ENCODE measurements at places on chromosomes 7 and 10.

GRCh38 chr10:76946270-76946669 lies 691.3 kb downstream of the KCNMA1 start:
- no peak for DNase-seq

- peak; percentile 71 for DNase-seq
Measured at GRCh38 chr7:139972029-139972428, 90.7 kb downstream of the PARP12 start.

GRCh38 chr7:6367701-6368211 lies 80.0 kb downstream of the DAGLB start:
- no peak for DNase-seq

DNA sequence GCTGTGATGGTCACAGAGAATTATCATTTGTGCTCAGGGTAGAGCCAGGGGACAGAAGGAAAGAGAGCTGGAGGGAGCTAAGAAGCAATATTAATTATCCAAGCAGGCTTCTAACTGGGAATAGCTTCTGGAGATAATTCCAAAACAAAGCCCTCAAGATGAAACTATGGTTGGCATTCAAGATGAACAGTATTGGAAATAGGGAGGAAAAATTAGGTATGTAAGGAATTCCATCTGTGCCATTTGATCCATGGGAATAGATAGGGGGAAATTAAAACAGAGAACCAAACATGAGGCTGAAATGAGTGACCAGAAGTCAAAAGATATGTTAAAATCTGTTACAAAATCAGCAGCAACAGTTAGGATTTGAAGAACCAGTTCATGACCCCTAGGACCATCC lies 75.3 kb downstream of the NDUFB2 start:
- no peak for DNase-seq

DNA sequence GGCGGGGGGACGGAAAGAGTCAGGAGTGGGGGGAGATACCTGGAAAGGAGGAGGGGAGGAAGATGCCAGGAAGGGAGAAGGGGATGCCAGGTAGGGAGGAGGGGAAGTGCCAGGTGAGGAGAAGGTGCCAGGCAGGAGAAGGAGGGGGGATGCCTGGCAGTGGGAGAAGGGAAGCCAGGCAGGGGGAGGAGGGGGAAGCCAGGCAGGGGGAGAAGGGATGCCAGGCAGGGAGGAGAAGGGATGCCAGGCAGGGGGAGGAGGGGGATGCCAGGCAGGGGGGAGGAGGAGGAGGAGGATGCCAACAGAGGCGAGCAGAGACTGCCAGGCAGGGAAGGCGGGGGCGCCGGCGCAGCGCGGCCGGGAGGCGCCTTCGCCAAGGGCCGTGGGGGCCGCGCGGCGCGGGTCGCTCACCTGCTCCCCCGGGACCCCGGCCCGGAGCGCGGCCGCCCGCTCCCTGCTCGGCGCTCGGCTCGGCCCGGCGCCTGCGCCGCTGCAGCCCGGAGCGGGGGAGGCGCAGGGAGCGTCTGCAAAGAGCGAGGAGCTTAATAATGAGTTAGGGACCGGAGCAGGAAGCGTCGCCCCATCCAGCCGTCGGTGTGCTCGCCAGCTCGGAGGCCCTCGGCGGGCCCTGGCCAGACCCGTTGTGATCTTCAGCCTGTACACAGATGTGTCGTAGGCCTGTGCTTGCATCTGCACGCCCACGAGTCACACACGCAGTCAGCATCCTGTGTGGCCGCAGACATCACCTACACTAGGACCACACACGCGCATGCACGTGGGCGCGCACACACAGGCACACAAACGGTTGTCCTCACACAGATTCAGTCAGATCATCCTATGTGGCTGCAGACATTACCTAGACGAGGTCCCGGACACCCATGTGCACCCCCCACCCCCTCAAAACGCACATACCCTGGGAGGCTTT lies 28.4 kb upstream of the SMARCD3 start:
- peak; percentile 67 for DNase-seq

DNA sequence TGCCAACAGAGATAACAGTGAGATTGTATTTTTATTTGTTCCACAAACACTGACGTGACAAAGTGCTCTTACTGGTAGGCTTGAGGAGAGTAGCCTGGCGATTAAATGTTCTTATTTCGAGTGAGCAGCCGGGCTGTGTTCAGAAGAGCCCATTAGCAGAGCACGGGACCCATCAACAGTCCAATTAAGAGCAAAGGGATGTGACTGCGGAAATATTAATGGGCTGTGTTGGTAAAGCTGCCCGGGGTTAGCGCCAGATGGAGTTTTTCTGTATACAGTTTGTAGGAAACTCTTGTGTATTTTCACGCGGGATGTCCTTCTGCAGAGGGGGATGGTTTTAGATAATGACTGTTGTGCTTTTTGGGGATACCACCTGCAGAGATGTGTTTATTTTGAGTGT lies 104.3 kb downstream of the KIAA1217 start:
- DNase-seq, result no peak

DNA sequence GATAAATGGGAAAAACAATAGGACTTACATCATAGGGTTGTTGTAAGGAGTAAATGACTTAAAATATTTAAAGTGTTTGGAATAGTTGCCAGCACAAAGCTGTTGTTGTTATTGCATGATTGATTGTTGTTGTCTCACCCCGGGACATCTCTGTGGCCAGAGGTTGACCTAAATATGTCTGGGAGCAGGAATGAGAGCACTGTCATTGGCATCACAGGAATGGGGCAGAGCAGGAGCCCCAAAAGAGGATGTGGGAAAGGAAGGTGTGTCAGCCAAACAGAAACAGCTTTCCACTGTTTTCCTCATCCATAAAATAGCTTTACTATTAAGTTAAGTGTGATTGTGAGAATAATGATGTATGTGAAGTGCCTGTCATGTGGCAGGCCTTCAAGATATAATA lies 121.6 kb downstream of the TMEM168 start:
- no peak for DNase-seq

GRCh38 chr10:93154531-93154930 lies 80.8 kb downstream of the CYP26A1 start:
- no peak for DNase-seq

DNA sequence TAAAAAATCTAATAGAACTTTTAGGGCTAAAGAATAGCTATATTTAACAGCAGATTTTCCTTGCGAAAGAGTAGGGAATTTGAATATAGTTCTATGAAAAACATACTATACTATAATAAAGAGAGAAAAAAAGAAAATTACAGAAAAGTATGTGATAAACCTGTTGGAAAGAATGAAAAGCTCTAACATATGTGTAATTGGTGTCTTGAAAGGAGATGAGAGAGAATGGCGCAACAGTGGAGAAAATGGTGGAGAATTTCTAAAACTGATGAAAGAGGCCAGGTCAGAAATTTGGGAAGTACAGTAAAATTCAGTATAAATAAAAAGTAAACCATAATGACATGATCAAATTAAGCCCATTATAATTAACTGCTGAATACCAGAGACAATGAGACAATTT lies 20.8 kb upstream of the CACNA2D1 start:
- DNase-seq, result no peak

DNA sequence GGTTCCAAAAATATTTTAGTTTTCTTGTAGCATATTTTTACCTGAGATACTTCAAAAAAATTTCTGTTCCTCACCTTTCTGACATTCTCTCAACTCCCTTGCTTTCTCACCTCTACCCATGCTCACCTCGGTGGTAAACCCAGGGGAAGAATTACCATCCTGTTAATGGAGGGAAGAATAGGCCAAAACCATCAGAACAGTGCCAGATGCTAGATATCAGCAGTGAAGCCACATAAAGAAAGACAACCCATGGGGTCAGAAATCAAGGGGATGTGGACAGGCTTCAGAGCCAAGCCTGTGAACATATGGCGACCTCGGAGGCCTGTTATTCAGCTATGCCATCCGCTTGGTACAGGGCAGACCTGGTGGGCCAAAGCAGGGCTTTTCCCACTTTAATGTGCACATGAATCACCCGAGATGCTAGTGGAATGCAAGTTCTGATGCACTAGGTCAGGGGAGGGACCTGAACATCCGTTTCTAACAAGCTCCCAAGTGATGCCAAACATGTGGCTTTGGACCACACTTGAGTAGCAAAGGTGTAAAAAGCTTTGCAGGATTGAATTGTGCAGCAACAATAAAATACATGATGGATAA lies 125.5 kb downstream of the NPY start:
- DNase-seq, result no peak

DNA sequence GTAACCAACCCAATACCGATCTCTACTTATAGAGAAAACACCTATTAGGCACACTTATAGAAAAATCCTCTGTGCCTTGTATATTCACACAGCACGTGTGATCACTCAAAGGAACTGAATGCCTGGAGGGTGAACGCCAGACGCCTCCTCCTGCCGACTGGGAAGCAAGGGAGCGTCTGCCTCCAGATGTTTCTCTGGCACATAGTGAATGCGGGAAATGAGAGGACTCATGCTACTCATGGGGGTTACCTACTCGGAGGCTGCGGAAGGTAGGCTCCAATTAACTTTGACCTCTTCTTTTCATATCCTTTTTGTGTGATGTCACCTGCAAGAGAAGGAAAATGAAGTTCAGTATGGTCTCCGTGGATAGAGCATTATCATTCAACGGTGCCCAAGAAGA lies 203.3 kb downstream of the DIP2C start:
- DNase-seq, result peak; percentile 20

DNA sequence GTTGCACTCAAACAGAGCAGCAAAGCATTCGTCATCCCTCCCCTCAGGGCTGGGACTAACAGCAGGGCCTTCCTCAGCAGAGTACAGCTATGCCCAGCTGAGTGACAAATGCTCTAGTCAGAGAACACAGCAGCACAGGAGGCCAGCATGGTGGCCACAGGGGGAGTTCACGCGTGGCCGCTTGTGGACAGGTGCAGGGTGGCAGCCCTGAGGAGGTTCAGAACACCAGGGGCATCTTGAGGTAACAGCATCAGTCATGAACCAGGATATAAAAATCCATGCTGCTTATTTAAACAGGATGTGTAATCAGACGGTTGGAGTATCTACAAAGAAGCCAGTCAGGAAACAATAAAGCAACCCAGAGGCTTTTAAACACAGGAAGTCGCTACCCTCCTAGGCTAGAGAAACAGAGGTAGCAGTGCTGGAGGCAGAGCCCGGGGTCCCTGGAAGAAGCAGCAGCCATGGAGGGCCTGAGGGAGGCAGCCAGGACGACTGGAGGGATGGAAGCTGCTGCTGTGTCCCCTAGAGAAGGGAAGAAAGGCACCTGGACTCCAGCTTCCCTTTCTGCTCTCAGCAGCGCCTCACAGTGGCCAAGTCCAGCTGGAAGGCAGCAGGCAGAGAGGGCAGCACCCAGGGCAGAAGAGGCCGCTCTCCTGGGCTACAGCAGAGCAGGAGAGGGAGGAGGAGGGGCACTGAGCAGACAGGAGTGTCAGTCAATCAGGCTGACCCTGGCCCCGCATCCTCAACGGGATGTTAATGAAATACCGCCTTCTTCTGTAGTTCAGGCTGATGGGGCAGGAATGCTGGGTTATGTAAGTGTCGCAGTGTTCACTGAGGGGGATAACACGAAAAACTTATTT lies 70.8 kb upstream of the UCN3 start:
- peak; percentile 98 for DNase-seq

DNA sequence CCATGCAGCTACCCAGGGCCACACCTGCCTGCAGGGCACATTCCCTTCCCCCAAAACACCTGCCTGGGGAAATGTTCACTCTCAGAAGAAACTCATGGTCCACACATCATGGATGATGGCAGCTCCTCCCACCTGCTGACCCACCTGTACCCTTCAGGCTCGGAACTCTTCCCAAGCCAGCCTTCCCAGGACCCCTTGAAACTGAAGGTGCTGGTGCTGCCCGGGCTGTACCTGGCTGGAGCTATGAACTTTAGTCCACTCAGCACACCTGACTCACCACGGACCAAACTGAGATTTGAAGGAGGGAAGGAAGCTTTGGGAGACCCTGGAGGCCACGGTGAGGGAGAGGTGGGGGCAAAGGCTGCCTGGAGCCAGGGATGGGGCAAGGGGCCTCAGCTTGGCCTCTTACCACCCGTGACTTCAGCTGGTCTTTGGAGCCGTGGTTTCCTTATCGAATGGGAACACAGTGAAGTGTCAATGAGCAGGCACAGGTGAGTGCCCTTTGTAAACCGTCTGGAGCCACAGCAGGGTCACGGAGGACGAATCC lies 30.1 kb upstream of the INPP5A start:
- DNase-seq, result peak; percentile 13

DNA sequence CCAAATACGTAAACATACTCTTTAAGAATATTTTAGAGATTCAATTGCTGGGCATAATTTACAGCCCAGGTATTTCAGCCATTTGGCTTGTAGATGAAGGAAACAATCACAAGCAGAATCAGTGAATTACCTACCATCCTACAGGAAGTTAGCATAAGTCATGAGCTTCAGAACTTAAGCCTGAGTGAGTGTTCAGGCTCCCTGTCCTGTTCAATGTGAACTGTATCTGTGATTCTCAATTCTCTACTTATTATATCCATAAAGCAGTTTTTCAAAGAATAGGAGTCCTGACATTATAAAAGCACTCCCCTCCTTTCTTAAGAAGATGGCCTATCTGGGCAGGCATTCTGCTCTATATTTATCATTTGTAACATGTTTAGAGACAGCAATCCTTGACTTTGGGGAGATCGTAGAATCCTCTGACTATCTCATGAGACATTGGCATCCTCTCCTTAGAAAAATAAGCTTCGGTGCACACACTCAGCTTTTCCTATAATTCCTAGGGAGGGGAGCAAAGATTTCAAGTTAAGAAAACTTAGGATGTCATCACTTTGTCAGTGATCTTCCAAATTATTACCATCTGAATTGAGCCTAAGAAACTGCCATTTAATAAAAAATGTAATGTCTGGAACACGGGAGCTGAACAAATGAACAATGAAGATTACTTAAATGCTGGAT lies 645.2 kb upstream of the IGFBP3 start:
- DNase-seq, result no peak

DNA sequence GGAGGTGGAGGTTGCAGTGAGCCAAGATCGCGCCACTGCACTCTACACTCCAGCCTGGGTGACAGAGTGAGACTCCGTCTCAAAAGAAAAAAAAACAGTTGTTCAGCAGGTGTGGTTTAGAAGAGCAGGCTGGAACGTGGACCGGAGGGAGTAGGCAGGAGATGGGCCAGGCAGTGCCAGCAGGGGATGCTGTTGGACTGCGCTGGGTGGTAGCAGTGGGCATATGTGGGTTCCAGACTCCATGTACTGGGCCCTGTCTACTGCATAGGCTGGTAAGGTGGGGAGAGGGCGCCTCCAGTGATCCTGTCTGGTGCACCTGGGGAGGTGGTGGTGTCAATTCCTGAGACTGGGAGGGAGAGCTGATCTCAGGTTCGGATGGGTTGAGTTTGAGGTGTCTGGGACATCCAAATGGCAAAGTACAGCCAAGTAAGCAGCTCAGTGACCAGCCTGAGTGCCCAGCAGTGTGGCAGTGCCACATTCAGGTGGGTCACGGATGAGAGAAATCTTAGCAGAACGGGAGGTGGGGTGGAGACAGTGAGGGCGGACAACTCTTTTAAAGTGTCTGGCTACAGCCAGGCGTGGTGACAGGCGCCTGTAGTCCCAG lies 25.9 kb downstream of the SFXN4 start:
- DNase-seq, result peak; percentile 59

GRCh38 chr10:88439932-88440331 lies 143.2 kb downstream of the RNLS start:
- no peak for DNase-seq

DNA sequence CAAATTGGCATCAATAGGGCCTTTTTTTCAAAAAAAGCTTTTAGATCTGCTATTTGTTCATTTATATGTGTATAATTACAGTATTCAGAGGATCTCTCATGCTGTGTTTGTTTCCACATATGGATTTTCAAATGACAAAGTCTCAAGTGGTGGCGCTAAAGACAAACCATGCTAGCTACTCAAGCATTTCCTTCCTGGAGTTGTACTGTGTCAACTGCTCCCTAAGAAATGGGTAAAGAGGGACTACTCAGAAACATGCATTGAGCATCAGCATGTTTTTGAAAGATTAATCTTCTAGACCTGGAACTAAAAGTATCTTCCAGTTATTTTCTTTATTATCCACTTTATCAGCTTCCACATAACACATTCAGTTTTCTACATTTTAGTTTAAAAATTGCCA lies 12.7 kb downstream of the CNTNAP2 start:
- no peak for DNase-seq
